ENCODE measurements at places on chromosomes 3 and 15.

DNA sequence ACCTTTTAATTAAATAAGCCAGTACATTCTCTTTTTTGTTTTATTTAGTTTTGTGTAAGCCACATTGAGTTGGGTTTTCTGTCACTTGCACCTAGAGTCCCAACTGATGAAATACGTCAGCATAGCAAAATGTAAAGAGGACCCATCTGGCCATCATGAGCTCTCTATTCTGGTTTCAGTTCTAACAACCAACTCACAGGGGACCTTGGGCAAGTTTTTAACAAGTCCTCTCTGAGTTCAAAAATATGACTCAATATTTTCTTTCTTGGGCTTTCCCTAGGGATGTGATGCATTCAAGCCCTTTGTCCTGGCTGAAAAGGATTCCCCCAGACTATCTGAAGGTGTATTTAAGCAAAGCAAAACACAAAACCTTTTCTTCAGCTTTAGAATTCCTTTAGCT, 32.9 kb downstream of the PLCH1 start:
- DNase-seq, result no peak

GRCh38 chr15:85454403-85454802, 74.0 kb downstream of the AKAP13 start:
- DNase-seq, result no peak

DNA sequence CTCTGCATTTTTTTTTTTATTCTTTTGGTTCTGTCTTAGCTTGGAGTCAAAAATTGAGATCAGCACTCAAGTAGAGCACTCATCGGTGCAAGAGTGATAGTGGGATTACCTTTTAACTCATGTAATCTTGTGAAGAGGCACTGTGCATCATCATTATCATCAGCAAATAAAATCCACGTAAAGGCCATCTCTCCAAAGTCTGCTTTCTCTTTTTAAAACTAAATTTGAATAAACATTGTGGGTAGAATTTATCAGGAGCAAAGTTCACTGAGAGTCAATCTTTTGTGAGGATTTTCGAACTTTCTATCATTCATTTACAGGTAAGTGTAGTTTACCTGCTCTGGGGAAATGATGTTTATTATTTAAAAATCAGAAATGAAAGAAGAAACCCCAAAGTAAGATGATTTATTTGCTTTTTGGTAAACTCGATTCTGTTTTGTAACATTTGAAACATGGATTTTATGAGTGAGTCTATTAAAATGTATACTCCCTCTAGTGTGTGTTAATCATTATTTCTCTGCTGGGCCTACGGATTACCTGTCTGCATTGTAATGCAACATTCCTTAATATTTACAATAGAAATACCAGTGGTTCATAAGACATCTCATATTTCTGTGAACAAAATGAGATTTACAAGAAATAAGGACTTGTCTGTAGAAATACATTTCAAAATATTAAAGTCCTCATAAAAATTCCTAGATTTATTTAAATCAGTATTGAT, 327.7 kb upstream of the NAALADL2 start:
- DNase-seq, result no peak

DNA sequence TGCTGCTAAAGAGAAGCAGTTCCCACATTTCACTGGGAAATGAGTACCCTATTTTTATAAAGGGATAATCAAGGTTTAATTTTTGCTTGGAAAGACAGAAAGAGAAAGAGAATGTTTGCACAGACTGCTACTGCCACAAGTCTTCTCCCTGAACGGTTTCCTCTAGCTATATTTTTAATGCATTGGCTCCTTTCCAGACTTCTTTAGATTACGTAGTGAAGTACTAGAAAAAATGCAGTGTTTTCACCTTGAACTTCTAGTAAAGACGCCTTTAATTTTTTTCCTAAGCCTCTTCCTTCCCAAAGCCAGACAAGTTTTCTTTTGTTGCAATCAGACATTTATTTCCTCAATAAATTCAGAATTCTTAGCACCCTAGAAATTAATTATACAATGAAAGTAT, 248.3 kb upstream of the CCDC54 start:
- DNase-seq, result no peak

DNA sequence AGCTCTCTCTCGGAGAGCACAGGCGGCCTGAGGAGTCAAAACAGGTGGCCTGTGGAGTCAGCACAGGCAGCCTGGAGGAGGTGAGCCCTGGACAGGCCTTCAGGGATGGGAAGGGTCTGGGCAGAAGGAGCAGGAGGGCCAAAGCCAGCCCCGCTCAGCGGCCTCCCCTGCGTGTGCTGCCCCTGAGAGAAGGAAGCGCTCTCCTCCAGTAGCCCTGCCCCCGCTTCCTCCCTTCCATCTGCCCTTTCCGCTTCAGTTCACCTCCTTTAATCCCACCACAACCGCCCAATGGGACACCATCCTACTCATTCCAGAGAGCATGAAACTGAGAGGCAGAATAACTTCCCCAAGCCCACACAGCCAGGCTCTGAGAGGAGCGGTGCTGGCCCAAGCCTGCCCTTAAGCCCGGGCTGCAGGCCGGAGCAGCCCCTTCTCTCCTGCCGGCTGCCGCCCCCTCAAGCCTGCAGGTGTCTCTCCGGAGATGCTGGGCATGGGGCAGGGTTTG, 3.2 kb upstream of the NR2E3 start:
- DNase-seq, result peak; percentile 52

DNA sequence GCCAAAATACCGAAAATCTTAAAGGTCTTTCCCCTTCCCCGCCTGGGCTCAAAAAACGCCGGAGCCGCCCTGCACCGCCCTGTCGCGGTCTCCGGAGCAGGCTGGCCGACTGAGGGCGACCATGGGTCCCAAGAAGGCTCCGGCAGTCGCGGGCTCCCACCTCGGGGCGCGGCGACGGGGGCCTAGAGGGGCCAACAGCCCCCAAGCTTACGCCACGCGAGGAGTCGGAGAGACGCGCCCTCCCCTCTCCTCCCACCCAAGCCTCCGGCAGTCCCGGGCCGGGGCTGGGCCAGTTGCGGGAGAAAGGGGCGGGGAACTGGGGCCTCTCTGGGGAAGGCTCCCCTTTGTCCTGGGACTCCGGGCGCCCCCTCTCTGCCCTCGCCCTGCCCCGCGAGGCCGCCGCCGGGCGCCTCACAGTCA, 69.2 kb downstream of the GOLGA8B start:
- peak; percentile 67 for DNase-seq

GRCh38 chr3:77179762-77180161, 139.9 kb downstream of the ROBO2 start:
- DNase-seq, result no peak

DNA sequence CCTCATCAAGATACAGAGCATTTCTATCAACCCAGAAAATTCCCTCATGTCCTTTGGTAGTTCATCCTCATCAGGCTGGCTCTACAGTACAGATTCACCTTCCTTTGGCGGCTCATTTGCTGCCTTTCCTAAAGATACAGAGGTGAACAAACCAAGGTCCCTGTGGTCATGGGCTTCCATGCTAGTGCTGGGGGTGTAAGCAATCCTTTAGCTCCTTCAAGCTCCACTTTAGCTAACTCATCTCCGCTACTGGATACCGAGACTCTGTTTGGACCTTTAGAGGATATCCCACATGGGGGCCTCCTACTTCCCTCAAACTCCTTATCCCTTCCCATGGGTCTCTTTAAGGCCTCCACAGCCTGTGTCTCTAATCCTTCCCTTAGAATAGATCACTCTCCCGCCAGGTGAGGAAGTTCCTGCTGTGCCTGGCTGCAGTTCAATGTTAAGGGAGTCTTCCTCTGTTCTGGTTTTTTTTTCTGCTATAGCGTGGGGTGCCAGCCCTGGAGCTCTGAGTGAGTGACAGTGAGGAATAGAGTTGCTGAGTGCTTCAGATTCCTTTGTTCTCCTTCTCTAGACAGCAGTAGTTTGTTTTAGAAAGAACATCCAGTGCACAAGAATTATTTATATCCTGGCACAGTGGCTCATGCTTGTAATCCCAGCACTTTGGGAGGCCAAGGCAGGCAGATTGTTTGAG, 30.7 kb downstream of the CLEC3B start:
- no peak for DNase-seq

DNA sequence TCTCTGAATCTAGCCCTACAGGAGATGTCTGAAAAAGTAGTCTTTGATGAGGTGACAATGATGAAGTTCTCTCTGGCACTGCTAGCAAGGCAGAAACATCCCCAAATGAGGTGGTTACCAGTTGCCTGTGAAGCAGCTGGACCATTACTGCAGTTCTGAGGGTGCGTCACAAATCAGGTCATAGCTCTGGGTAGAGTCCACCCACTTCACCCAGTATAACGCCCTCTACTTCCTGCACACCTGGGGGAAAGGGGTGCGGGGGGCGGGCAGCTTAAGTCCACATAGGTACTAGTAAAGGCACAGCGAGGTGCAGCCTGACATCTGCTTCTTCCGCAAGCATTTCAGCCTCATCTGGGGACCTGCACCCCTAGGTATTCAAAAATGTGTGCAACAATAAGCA, 13.4 kb upstream of the SATB1 start:
- no peak for DNase-seq

- DNase-seq, result peak; percentile 63
Measured at GRCh38 chr3:138946663-138947494, at the start of the genes FOXL2 and FOXL2NB. Gene FOXL2, minus strand, starts transcription at chr3:138947137. Its CDS starts 415 bp downstream, at chr3:138946722. Gene FOXL2NB, plus strand, starts transcription at chr3:138947217. Its CDS starts 148 bp downstream, at chr3:138947365.

- DNase-seq, result no peak
Measured at GRCh38 chr3:4343258-4343657, 40.1 kb downstream of the SETMAR start.

DNA sequence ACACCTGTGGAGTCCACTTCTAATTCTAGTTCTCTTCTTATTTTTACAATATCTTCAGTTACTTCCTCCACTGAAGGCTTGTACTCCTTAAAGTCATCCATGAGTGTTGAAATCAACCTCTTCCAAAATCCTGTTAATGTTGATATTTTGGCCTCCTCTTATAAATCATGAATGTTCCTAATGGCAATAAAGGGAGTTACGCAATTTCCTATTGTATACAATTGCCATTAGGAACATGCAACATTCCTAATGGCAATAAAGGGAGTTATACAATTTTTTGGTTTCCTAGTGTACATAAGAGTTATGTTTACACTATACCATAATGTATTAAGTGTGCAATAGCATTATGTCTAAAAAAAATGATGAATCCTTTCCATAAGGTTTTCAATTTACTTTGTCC, 9.2 kb upstream of the TIGIT start:
- DNase-seq, result no peak

GRCh38 chr3:136685882-136686281, 66.3 kb downstream of the STAG1 start:
- no peak for DNase-seq

- DNase-seq, result no peak
Measured at GRCh38 chr15:50275091-50275490, 9.6 kb upstream of the HDC start.

GRCh38 chr15:101003081-101003480, 83.9 kb downstream of the LRRK1 start:
- DNase-seq, result no peak

- peak; percentile 3 for DNase-seq
Measured at GRCh38 chr3:76267851-76268380, 482.6 kb upstream of the ZNF717 start.

DNA sequence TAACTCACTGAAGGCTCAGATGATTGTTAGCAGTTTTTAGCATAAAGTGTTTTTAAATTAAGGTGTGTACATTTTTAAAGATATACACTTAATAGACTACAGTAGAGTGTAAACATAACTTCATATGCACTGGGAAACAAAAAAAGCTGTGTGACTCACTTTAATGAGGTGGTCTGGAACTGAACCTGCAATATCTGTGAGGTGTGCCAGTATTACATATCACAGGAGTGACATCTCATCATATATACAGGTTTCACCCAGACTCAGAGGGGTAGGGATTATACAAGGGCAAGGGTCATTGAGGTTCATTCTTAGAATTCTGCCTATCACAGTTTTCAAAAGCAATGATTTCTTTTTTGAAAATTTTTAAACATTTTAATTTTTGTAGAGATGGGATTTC, 7.3 kb upstream of the SNRK start:
- DNase-seq, result no peak

DNA sequence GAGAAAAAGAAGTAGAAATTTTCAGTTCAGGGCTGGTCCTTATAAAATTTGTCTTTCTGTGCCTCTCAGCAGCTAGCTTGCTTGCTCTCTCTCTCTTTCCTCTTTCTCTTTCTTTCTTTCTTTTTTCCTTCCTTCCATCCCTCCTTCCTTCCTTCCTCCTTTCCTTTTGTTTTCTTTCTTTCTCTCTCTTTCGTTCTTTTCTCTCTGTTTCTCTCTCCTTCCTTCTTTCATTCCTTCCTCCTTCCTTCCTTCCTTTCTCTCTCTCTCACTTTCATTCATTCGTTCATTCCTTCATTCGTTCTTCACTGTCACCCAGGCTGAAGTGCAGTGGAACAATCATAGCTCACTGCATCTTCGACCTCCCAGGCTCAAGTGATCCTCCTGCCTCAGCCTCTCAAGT, 69.3 kb upstream of the CPOX start:
- DNase-seq, result no peak

- DNase-seq, result peak; percentile 35
Measured at GRCh38 chr15:67915461-67916374, 75.9 kb upstream of the RNU6-1 start.

DNA sequence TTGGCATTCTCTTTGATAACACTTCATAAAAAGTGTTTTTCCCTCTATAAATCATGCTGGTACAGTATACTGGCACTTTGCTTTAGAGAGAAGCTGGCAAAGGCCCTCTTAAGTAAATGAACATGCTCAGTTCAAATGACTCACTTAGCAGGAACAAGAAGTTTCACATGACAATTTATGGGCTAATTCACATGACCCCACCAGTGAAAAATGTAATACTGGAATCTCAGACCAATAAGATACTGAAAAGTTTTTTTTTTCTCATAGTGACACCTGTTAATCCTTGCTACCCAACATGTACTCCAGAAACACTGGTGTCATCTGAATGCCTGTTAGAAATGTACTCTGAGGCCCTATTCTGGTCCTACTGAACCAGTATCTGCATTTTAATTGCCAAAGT, 13.9 kb downstream of the BTBD1 start:
- no peak for DNase-seq

- DNase-seq, result no peak
Measured at GRCh38 chr3:71614426-71614825, 30.9 kb upstream of the FOXP1 start.

- no peak for DNase-seq
Measured at GRCh38 chr15:59614153-59614552, 2.6 kb downstream of the GCNT3 start.

DNA sequence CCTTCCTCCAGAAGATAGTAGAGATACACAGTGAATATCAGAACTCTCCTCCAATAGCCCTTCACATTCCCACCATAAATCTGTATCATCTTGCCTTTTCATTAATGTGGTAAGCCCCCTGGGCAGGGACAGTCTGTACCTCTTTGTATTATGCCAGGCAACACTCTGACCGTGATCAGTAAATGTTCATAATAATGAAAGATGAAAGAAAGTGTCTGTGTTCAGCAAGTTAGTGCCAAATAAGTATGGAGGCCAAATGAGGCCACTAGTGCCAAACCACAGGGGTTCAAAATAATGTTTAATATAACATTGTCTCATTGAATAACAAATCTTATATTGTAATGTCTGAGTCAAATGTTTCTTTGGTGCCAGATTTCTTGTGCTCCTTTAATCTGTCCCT, 104.3 kb downstream of the CMSS1 start:
- no peak for DNase-seq

- DNase-seq, result no peak
Measured at GRCh38 chr3:47000198-47000815, 20.8 kb downstream of the NBEAL2 start.

- no peak for DNase-seq
Measured at GRCh38 chr15:83219026-83219425, 11.4 kb upstream of the HDGFL3 start.

Data from nephron progenitor cell (in vitro differentiated cells).